ENCODE measurements at places on chromosomes 11 and 22.
A peak's percentile ranks its signal among the peaks of the same experiment; 100 is the strongest.

DNA sequence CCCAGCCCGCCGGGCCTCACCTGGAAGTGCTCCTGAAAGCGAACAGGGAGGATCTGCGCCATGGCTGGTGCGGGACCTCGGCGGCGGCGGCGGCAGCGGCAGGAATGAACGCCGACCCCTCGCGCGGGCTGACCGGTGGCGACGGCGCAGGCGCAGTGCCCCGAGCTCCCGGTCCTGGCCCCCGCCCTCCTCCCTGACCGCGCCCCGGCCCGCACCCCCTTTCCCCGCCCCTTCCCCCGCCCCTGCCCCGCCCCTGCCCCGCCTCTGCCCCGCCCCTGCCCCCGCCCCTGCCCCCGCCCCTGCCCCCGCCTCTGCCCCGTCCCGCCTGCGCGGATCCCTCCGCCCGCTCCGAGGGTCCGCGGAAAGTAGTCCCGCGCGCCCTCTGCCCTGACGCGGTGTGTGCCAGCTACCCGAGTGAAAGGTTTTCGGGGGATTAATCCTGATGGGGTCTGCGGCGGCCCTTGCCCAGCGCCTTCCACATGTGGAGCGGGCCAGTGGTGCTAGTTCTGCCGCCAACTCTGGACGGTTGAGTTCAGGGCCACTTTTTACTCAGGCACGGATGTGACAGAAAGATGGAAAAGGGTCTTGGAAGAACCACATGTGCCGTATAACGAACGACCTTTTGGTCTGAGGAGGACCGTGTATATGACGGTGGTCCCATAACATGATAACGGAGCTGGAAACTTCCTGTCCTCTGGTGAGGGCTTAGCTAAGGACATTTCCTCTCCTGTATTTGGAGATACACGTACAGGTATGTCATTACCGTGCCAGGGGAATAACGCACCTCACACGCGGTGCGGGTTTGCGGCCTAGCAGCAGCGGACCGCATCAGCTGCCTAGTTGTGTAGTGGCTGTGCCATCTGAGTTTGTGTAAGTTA lies at the start of gene CLTCL1:
Gene CLTCL1 (minus strand): TSS at position 140 of the 878 bp plus-strand sequence. CDS start 78 bp downstream, at position 62.
- DNase-seq = peak; percentile 70

- DNase-seq = no peak
Observed at GRCh38 chr11:79396674-79397073, 44.2 kb downstream of the TENM4 start.

DNA sequence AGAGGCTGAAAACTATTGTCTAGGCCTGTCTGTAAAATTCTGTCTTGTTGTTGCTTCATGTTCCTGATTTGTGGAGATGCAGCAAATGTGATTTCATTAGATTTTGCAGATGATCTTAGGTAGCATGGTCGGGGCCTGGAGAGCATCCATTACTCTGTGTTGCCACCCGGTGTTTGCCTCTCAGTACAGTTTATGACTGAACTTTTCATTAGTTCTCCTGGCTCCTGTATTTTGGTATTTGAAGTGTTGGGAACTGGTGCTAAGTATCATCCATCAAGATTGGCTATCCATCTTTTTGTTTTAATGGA lies 7.7 kb downstream of the YWHAH start:
- no peak for DNase-seq

- no peak for DNase-seq
Observed at GRCh38 chr11:72235351-72236057, 8.5 kb downstream of the PHOX2A start.

DNA sequence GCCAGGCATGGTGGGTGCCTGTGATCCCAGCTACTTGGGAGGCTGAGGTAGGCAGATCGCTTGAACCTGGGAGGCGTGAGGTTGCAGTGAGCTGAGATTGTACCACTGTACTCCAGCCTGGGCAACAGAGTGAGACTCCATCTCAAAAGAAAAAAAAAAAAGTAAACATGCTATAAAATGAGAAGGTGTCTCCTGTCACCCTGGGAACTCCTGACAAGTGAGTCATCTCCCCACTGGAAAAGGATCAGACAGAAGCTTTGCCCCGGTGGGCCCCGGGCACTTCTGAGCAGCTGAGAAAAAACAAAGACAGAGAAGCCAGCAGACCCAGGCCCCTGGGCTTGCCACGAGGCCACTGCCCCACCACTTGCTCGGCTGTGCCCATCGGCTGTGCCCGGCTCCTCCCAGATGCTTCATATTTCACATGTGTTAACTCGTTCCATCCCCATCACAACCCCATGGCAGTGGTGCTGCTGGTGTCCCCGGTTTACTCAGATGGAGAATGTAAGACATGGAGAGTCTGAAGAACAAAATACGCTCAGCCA lies 22.3 kb downstream of the TTLL1 start:
- no peak for DNase-seq

- peak; percentile 28 for DNase-seq
Observed at GRCh38 chr22:46732513-46732912, 5.5 kb downstream of the CERK start.

DNA sequence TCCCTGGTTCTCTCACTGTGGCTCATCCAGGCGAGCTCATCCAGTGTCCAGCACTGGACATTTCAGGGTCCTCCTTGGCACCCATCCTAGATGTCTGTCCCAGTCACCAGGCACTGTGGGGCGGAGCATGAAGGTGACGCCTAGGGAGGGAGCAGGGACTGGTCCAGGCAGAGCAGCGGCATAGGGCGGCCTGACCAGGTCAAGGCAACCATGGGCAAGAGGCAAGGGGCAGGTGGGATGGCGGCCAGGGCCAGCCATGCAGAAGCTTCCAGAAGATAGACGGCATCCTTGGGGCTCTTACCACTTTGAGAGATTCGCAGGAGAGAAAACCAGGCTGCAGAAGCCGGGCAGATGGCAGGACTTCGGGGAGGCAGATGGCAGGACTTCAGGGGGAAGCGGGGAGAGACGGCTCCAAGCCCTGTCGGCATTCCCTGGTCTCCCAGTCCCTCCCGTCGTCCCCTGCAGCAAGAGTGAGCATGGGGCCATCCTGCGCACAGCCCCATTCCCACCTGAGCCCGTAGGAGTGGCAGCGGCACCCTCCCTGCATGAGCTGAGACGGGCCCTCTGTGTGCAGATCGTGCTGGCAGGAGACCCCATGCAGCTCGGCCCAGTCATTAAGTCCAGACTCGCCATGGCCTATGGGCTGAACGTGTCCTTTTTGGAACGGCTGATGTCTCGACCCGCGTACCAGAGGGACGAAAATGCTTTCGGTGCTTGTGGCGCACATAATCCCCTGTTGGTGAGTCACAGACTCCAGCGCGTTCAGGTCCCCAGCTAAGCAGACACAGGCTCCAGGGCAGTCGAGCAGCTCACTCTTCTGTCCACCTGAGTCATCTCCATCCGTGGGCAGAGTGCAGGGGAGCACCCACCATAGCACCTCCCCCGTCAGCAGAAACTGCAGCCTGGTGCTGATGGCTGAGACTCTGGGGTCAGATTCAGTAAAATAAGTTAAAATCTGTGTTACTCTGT lies 20.1 kb upstream of the PANX2 start:
- no peak for DNase-seq

DNA sequence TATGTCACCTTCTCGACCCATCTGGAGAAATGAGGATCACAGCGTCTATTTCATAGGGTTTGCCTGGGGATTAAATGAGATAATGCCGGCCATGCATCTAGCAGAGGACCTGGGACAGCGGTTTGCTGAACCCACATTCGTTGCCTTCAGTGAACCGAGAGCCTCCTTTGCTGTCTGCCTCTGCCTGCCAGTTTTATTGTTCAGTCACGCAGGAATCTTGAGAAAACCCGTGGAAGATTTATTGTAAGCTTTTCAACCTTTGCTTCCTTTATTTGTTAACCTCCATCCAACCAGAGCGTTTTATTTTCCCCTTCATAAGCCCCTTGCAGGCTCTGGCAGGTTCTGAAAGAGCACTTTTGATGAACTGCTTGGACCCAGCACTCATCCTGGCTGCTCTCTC lies 202.3 kb upstream of the SYN3 start:
- DNase-seq = no peak

- no peak for DNase-seq
Observed at GRCh38 chr11:83409476-83409875, 123.3 kb upstream of the CCDC90B start.

GRCh38 chr11:125170510-125171031 lies 6.0 kb downstream of the PKNOX2 start:
- no peak for DNase-seq

DNA sequence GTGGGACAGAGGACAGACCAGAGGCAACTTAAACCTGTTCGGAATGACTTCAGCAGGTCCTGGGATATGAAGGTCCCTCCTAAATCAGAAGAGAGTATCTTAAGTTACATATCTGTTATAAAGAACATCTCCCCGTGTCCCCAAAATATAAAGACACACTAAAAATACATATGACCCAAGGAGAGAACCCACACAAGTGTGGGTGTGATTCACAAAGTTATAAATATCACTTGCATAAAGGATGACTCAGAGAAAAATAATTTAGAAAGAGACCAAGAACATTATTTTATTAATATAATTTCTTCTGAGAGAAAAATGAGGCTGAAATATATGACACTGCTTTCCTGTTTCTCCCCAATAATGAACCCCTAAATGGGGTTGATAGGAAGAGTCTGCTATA lies 14.2 kb downstream of the OR5B21 start:
- no peak for DNase-seq

DNA sequence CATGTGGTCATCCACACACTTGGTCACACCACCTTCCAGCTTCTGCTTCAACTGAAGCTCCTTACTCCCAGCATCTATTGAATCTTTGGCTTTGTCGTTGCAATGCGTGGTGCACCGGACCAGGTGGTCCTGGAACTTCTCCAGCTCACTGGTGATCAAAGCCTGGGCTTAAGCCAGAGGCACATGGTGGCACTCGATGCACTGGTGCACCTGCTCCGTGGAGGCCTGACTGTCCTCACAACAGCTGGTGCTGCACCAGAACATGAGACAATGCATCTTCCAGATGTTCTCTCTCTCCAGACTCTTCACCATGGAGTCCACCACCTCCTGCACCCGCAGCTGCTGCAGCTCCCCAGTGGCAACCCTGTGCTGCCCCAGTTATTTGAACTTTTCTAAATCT lies 56.0 kb downstream of the CELSR1 start:
- no peak for DNase-seq

GRCh38 chr22:45731041-45731797 lies 59.6 kb downstream of the ATXN10 start:
- DNase-seq = no peak

DNA sequence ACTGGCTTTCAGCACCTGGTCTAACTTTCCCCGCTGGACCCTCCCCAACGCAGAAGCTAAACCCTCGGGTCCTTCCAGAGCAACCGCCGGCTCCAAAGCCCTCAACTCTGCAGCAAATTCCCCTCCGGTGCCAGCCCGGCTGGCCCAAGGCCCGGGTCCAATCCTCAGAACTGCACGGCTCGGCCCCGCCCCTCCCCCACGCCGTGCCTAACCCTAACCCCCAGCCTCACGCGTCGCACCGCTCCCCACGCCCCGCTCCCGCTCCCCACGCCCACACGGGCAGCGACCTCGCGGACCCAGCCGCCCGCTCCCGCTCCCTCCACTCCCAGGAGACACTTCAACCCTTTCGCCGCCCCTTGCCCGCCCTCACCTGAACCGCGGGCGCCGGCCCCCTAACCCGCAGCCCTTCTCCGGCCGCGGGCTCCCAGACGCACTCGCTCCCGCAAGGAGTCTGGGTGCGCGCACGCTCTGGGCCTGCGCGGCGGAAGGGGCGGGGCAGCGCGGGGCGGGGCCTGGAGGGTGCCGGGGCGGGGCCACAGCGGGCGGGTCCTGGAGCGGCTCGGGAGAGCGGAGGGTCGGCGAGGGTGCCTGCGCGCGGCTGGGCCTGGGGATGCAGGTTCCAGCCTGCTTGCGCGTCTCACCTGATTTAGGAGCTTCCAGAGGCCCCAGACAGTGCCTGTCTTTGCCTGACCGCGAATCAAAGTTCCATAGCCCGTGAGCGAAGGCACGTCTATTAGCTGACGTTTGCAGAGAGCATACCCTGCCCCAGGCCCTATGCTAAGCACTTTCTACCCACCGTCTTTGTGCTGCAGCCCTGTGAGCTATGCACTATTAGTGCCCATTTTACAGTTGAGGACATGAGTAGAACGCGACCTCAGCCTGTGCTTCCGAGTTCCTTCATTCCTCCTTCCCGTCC lies at the start of gene NFRKB:
Gene NFRKB (minus strand): TSS at position 453 of the 916 bp plus-strand sequence. CDS start 2,729 bp downstream, outside the sequence.
- DNase-seq = peak; percentile 73

GRCh38 chr11:44470854-44471253 lies 94.6 kb upstream of the CD82 start:
- DNase-seq = no peak

GRCh38 chr11:112555491-112556364 lies 295.1 kb upstream of the PLET1 start:
- DNase-seq = peak; percentile 20

- peak; percentile 86 for DNase-seq
Observed at GRCh38 chr11:48107188-48107704, 109.4 kb upstream of the OR4B1 start.

GRCh38 chr11:57357856-57358255 lies 19.7 kb downstream of the P2RX3 start:
- DNase-seq = peak; percentile 21

GRCh38 chr22:36741204-36741793 lies 34.6 kb downstream of the IFT27 start:
- DNase-seq = peak; percentile 9

GRCh38 chr11:726278-727220 lies 20.5 kb downstream of the EPS8L2 start:
- DNase-seq = peak; percentile 40

GRCh38 chr22:47197773-47198500 lies 435.5 kb downstream of the TBC1D22A start:
- no peak for DNase-seq

DNA sequence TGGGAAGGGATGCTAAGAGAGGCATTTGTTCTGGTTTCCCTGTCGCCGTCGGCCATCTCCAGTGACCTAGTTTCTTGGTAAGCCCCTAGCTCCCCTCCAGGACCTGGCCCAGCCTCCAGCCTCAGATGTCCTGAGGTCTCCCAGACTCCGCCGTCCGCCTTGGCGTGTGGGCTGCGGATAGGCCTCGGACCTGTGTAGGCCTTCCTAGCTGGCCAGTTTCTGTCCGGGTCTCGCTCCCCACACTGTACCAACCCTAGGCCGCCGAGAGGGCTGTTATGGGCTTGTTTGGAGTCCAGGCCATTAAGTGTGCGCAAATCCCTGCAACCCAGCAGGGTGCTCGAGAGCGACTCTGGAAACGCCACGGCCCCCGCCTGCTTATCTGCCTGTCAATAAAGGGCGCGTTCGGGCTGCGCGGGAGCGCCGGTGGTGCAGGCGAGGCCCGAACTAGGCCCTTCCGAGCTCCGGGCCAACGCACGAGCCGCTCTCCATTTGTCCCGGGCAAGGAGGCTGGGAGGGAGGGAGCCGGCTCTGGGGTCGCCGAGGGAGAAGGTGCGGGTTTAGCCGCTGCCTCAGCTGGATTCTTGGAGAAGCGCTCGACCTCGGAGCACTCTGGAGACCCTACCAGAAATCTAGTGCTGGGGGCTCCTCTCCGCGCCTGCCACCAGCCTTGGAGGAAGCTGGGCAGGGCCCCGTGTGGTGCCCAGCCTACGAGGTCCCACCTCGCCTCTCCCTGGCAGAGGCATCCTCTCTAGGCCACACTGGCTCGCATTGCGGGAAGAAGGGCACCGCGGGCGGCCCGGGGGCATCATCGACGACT lies 8.7 kb upstream of the PAX6 start:
- DNase-seq = no peak

GRCh38 chr22:32817137-32817730 lies 15.7 kb downstream of the TIMP3 start:
- DNase-seq = peak; percentile 52

GRCh38 chr11:66854231-66854661 lies 2.6 kb upstream of the LRFN4 start:
- no peak for DNase-seq
